ENCODE measurements at places on chromosomes 5 and 9.

DNA sequence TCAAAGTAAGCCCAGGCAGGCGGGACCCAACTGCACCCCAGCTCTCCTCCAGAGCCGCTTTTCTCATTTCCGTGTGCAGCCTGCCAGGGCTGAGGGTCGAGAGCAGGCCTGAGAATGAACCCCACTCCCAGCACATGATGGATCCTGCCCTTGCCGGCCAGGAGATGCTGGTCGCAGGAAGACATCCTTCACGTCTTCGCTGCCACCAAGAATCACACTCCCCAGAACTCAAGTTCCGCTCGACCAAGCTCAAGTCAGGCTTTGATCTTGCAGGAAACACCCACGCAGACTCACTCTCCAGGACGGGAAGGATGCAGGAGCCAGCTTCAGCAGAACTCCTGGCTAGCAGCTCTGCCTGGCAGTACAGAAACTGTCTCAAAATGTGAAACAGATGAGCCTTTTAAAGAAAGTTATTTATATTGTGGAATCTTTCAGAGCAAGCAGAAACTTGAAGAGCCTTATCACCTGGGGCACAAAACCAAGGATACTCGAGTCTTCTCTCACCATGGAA is 102.4 kb downstream of the ROR2 start:
- no peak for DNase-seq

GRCh38 chr9:112112941-112113681 is 62.0 kb downstream of the SUSD1 start:
- DNase-seq, result no peak

DNA sequence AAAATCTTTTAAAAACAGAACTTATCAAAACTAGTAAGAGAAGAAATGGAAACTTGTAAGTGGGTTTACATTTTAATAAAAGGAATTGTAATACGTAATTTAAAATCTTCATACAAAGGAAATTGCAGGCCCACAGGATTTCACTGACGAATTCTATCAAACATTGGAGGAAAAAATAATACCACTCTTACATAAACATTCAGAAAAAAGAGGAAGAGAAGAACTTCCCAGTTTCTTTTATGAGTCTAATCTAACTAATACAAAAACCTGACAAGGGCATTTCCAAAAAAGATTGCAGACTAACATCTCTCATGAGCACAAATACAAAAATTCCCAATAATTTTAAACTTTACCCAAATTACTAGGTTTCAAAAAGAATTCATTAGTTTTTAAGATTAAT is 149.0 kb downstream of the RANBP17 start:
- DNase-seq, result no peak

DNA sequence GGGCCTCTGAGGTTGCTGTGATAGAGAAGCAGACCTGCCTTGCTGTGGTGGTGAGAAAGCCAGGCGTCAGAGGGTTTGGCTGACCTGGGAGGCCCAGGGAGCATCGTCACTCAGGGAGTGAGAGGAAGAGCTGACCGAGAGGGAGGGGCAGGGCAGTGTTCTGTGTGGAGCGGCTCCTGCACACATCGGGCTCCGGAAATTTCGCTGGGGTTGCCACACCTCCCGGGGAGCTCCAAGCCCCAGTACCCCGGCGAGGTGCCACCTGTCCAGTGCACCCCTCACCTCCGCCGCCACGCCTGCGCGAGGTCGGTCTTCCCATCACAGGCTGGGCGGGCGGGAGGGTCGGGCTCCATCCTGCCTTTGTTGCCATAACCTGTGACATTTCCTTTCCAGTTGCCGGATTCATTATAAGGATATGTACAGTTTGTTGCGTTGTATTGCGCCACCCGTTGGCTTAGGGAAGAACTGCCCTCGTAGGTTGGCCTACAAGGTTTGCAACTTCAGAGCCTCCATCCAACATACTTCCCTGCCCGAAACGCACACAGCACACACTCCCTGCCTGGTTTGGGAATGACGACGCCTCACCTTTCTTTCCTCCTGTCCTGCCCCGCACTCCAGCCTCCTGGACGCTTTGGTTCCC is 223.2 kb downstream of the CACNA1B start:
- DNase-seq, result no peak

DNA sequence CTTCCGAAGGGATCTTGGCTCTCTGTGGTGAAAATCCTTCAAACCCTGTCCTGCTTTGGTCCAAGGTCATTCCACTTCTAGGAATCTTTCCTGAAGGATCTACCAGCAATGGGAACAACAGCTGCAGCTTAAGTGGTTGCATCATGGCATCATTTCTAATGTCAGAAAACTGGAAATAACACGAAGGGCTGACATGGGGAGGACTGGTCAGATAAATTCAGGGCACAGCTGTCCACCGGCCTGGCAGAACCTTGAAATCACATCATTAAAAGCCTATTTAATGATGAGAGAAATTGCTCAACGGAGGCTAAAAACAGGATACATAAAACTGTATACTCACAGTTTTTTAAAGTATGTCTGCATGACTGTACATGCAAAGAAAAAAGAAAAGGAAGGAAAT is 28.3 kb downstream of the OLFML2A start:
- DNase-seq, result no peak

DNA sequence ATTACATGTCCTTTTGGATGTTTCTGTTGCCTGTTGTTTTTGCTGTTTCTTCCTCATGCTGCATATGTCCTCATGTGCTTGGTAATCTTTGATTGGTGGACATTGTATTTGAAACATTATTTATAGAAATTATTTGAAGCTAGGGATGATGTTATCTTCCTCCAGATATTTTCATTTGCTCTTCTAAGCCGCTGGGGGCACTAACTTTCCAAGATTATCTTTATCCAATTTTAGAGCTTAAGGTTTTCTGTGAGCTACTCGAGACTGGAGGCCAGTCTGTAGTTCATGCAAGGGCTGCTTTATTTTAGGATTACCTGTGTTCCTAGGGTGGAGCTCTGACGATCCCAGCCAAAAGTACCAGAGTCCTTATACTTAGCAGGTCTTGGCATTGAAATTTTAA is 40.9 kb downstream of the STX17 start:
- no peak for DNase-seq

DNA sequence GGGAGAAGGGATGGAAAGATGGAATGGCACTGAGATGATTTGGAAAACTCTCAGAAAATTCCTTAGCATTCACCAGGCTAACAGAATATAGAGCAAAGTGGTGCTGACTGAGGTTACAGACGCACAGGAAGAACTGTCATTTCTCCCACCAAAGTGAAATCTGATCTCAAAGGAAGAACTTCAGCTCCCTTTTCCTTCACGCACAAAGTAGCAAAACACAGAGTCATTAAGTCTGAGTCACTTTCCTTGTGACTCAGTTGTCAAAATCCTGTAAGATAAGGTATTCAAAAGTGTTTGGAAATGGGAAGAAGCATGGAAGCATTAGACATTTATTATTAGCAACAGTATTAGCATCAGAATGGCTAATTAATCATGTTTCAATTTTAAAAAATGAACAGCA is 11.7 kb downstream of the MPDZ start:
- DNase-seq, result no peak

GRCh38 chr5:37735649-37736347 is 104.0 kb downstream of the GDNF start:
- no peak for DNase-seq

GRCh38 chr9:130658893-130659698 is 5.3 kb upstream of the PRDM12 start:
- DNase-seq, result no peak

DNA sequence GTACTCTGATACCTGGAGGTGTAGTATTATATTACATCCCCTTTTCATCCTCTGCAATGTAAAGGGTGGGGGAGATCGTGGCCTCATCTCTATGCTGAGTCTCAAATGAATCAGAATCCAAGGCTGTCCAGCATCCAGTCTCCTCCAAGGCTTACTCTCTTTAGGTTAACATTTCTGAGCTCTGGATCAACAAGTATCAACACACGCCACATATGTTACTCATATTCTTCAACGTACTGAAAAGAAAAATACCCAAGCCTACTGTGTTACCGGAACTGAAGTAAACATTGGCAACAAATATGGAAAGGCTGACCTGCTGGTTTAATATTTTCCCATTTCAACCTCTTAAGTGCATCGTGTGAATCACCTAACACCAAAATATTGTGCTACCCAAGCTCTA is 241.8 kb downstream of the GAS1 start:
- no peak for DNase-seq

- peak; percentile 84 for DNase-seq
Observed at GRCh38 chr9:83061990-83062650, 822 bp downstream of the RASEF start.

DNA sequence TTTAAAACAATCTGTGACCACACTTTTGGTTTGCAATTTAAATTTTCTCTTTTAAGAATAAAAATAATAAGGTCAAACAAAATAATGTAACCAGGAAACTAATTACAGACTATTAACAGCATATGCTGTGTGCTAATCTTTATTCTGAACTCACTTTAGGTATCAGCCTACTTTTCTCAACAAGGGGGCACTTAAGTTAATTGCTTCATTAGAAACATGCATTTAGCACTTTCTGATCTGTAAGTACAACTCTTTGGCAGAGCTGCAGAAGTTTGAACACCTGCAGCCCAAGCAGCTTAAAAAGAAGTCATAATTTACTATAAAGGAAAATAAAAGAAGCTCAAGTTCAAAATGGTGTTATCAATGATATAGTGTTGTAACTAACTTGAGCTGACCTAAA is 21.7 kb downstream of the XRCC4 start:
- DNase-seq, result no peak

DNA sequence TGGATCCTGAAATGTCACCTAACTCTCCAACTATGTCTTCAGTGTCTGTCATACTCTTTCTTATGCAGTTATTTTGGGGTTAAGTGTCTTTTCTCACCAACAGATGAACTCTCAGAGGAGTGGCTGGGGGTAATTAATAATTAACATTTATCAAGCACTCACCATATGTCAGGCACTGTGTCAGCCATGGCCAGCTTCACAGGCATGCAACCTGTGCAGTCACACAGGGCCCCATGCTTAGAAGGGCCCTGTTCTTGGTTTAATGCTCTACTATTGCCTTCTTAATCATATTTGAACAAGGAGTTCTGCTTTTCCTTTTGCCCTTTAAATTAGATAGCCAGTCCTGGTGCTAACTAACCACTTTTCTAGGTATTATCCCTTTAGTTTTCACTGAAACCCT is 3.4 kb upstream of the GRPEL2 start:
- DNase-seq, result no peak

DNA sequence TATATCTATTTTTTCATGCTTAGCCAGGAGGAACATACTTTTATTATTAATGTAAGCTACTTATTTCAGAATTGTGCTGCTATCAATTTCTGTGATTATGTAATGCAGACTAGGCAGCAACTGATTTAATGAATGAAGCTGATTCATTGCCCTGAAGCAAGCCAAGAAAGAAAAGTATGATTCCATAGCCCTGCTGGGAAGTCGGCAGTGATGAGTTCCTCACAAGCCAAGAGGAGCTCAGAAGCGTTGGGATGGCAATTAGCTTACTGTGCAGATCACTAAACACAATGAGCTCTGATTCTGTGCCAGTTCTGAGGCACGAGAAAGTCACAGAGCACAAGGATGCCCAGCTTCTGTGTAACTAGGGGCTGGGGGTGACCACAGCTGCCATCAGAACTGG is 254.3 kb upstream of the KLF9 start:
- no peak for DNase-seq

DNA sequence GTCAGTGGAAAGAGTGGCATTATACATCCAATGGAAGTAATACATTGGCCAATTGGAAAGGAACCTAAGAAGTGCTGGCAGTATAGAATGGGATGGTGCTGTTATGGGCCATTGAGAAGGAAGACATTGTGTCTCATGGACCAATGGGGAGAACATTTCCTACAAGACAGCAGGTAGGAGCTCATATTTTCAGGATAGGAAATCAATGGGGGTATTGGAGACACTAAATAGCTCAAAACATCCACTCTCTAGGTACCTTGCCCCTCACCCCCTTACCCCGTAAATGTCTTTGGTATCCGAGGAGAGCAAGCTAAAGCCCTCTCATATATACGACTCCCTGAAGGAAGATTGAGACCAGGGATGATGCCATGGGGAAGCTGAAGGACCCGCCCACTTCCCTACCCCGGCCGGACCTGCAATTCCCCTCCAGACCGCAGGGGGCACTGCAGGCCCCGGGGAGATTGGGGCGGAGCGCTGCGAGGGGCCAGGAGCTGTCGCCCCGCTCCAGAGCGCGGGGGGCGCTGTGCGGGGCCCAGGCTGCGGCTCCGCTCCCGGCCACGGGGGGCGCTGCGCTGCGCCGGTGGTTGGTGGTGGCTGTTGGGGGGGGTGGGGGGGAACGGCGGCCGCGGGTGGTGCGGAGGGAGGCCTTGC is at the start of gene KDM3B:
Gene KDM3B, plus strand, starts transcription at position 615 of the 651 bp plus-strand sequence. CDS start 111 bp downstream, outside the sequence.
- peak; percentile 96 for DNase-seq

DNA sequence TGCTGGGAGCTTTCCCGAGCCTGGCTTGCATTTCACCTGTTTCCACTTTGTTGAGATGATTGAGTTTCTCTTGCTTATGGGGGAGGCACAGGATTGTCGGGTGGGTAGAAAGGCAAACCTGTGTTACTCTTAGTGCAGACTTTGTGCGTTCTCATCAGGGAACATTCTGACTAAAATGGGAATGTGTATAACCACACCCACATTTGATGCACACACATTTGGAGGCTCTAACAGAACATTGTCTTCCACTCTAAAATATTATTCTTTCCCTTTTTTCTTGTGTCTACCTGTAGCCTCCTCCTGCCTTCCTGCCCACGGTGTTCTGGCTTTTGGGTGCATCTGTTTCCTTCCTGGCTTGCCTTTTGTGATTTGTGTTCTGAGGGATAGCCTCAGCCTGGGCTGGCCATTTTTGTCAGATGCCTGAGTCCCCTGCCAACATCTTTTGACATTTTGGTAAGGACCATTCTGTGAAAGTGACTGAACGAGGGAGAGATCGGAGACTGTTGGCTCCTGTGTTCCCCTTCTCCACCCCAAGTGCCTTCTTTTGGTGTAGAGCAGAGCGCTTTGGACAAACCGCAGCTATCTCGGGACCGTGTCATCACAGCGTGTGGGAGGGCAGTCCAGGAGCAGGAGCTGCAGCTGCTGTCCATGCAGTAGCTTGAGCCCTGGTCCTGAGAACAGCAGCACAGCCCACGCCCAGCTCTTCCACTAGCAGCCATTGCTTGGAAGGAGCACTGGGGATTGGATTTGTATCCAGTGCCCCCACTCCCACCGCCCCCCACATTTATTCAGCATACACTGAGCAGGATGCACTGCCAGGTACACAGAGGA is 101.4 kb downstream of the ARHGAP26 start:
- DNase-seq, result no peak

GRCh38 chr9:237858-238345 is 23.2 kb downstream of the DOCK8 start:
- no peak for DNase-seq

- DNase-seq, result peak; percentile 62
Observed at GRCh38 chr5:147384346-147385193, 125.3 kb downstream of the DPYSL3 start.

GRCh38 chr5:170617533-170618490 is 114.0 kb downstream of the KCNIP1 start:
- DNase-seq, result no peak

DNA sequence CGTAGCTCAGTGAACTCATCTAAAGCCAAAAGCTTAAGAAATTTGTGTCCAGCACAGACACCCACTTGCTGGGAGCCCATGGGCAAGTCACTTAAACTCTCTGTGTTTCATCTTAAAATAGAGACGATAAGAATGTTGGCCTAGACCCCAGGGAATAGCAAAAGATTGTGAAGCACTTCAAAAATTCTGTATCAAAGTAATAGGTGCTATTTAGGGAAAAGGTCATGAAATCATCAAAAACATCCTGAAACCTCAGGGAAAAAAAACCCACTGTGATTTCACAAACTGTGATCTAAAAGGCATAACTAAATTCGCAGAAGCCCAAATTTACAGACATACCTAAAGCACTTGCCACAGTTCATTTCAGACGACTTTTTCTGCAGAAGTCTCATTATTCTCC is 278.3 kb downstream of the NR2F1-AS1 start:
- DNase-seq, result no peak

GRCh38 chr5:123844873-123845272 is 332.9 kb downstream of the CSNK1G3 start:
- no peak for DNase-seq
